ENCODE measurements at places on chromosomes 3 and 15.

- no peak for DNase-seq
These were observed 2.3 kb downstream of the CAMP start for GRCh38 chr3:48225587-48225986.

DNA sequence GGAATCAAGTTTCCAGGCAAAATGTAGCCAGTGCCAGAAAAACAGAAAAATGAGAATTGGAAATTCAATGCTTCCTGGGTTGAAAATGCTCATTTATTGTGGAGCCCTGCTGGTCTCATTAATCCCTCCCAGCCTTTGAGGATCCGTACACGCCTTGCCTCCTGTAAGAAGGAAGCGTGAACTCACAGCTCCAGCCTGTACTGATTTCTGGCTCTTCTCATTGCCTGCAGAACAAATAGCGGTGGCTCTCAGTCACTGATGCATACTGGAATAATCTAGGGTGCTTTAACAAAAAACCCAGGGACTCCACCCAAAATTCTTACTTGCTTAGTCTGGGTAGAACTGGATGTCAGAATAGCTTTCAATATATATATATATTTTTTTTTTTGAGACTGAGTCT, 29.3 kb upstream of the SLC24A5 start:
- DNase-seq = no peak

GRCh38 chr3:172155897-172156585, 116.7 kb downstream of the FNDC3B start:
- DNase-seq = no peak

- no peak for DNase-seq
These were observed 940 bp upstream of the ACY1 start for GRCh38 chr3:51982352-51982837.

DNA sequence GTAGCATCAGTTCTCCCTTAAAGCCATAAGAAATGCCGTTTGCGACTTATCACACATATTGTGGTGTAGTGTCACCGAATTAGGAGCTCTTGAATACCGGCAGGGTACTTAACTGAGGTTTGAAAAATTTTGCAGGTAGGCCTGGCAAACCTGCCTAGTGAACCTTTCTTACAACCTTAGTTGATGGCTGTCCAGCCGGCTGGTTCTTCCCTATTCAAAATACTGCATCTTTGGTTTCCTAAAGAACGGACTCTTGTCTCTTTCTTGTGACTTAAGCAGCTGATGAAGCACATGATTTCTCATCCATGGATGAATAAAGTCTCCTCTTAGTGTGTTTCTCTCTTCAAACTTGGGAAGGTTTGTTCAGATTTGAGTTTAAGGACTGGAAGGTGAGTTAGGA, 1.5 kb downstream of the RAB7A start:
- DNase-seq = no peak

GRCh38 chr3:88105325-88105724, 44.4 kb upstream of the C3orf38 start:
- no peak for DNase-seq

DNA sequence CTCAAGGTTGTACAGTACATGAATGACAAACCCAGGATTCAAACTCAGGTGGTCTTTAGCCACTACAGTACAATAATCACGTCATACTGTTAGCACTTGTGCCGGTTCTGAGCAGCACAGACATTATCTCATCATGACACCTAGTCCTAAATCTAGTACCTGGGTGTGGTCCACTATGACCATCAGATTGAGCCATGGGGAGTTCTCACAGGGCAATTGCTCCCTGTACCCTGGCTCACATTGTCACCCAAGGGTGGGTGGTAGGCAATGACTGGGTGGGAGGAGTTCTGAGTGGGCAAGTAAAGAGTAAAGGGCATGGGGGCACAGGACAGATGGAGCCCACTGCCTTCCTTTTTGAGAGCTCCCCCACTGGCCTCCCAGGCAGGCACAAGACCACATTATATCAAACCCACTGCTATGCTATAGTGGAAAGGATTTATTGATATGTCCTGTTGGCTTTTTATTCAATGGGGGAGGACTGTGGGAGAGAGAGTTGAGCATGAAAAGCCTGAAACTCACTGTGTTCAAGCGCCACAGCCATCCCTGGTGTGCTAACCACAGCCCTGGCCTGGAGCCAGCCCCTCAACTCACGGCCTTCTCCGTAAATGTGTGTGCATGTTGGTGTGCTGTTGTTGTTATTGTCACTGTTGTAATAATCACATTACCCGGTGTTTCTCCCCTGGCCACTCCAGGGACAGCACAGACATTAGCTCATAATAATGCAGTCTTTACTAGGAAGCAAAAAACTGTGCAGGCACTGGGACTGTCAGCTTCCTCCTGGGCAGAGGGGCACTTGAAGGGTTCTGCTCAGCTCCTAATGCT, 27.3 kb downstream of the ADCY5 start:
- no peak for DNase-seq

DNA sequence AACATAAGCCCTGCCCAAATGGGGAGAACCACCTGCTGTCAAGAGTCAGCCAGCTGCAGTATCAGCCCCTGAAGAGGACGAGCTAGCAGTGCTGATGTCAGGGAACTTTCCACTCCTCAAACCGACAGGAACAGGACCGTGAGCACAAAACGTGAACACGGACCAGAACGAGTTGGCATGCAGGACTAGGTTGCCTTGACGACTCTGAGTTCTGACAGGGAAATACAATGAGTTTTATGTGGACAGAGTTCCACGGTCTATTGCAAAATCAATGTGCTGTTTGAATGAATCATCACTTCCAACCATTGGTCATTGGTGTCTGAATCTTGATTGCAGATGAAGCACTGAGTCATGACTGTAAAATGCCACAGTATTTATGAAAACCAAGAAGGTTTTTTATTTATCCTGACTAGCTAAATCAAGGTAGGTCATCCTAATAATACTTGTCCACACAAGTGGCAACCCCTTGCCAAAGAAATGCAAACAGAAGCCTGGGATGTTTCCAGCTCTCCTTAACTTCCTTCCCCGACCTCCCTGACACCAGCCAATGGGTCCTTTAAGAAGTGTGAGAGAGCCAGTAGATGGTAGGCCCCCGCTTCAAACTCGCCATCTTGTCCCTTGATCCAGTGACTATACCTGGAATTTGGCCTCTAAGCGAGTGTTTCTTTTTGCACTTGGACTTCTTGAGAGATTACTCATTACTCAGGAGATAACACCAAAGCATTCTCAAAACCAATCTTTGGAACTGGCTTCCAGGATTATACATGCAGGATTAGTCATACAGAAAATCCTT, 119.6 kb downstream of the ASB7 start:
- DNase-seq = no peak

DNA sequence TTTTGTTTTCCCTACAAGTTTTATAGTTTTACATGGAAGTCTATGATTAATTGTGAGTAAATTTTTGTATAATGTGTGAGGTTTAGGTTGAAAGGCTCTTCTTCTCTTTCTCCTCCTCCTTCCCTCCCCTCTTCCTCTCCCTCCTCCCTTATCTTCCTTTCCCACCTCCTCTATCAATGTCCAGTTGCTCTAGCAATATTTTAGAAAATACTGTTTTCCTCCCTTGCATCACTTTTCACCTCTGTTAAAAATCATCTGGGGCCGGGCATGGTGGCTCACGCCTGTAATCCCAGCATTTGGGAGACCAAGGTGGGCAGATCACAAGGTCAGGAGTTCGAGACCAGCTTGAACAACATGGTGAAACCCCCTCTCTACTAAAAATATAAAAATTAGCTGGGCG, 119.4 kb downstream of the FNDC3B start:
- no peak for DNase-seq

DNA sequence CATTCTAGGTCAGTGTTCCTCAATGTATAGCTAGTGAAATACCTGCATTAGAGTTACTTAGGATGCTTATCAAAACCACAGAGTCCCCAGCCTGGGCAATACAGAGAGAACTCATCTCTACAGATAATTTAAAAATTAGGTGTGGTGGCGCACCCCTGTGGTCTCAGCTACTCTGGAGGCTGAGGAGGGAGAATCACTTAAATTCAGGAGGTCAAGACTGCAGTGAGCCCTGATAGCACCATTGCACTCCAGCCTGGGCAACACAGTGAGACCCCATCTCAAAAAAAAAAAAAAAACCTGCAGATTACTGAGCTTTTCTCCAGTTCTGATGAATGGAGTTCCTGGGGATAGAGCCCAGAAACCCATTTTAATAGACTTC, 10.1 kb upstream of the MINDY2 start:
- no peak for DNase-seq

GRCh38 chr3:37813403-37813802, 48.3 kb upstream of the CTDSPL start:
- DNase-seq = no peak

GRCh38 chr15:63176302-63176701, 13.1 kb upstream of the RAB8B start:
- DNase-seq = no peak

GRCh38 chr15:88874684-88875083, 20.7 kb downstream of the HAPLN3 start:
- DNase-seq = no peak

DNA sequence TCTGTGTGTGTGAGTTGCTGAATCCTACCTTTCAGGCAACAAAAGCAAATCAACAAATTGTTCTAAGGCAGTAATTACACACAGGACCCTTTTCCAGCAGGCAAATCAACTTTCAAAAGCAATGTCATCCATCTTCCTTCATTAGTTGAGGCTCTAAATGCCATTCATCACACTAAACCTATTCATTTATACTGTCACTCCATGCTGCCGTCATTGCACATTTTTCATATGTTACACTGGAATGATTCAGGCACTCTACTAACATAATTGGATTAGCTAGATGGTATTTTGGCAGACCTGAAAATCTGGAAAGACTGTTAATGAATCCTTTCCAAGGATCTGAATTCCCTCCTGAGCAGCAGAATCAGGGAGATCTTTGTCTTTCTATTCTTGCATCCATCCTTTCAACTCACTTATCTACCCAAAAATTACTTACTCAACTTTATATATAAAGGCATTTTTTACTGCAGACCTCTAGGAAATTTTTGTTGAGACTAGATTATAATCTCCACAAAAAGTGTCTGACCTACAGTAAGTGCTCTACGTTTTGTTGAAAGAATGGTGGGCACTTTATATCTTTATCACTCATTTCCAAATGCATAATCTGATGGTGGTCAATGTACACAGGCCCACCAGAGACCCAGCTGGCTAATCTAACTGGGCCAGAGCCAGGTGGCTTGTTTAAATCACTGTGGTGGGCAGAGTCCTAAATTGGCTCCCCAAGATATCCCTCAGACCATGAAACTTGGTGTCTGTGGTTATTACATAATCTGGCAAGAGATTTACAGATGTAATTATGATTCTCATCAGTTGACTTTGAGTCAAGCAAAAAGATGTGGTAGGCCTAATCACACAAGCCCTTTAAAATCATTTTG, 25.0 kb downstream of the MIX23 start:
- no peak for DNase-seq

DNA sequence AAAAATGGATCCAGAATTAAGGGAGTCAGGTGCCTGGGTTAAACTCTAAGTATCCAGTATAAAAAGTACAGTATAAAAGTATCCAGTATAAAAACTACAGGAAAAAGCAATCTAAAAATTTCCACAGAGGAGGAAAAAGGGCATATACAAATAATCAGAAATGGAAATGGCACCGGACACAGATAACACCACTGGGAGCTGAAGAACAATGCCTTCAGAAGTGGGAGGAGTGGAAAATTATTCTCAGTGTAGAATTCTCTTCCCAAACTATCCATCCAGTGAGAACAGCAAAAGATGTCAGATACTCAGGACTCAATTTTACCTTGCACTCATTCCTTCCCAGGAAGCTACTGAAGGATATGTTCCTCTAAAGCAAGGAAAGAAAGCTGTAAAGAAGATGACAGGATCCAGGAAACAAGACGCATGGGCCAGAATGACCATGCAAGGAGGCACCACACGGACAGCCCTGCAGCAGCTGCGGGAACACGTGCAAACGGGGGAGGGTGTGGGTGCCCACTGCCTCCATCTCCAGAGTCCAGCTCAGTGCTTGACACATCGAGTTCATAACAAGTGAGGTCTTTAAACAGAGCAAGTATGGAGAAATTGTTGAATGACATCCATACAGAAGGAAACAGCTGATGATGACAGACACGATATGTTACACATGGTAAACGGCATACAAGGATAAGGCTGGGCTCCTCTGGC, 68.5 kb downstream of the CHSY1 start:
- no peak for DNase-seq

- no peak for DNase-seq
These were observed 4.2 kb downstream of the PPCDC start for GRCh38 chr15:75027551-75027950.

GRCh38 chr3:141064255-141064926, 13.2 kb downstream of the SPSB4 start:
- DNase-seq = no peak

GRCh38 chr3:119120480-119120879, 25.5 kb upstream of the TEX55 start:
- no peak for DNase-seq

DNA sequence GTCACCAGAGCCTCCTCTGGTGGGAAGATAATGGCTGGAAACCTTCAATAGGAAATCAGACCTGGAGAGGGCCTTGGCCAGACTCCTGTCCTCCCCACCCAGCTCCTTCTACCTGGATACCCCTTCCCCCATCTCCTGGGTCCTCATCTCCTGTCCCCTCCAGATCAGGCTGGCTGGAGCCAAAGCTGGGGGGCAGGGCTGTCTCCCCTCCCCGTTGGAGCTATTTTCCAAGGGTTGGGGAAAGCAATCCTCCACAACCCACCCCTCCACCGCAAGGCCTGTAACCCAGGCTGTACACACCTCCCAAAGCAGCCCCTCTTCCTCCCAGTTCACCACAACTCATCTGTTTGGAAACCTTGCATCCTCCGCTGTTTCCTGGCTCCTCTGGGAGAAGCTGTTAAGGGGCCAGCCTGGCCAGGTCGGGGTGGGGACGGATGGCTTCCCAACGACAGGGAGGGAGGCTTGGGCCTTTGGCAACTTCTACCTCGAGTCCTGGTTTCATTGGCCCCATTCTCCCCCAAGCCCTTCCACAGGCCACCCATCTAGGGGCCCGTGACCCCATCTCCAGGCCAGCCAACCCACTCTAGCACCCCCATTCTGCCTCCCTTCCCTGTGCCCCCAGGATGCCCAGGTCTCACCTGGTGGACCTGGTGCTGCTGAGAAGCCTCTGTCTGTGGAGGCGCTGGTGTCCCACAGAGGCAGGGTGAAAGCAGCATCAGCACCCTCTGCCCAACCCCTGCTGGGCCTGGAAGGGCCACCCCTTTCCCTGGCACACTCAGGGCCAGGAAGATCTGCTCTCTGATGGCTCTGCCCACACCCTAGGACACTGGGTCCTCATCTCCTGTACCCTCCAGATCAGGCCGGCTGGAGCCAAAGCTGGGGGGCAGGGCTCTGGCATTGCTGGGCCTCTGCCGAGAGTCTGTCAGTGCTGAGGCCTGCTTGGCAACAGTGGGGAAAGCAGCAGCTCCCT, 22.1 kb upstream of the GOLGA6C start:
- no peak for DNase-seq

Data from activated T-cell treated with anti-CD3 and anti-CD28 coated beads for 48 hours (primary cell).